ENCODE measurements at places on chromosomes 11 and 22.
A peak's percentile ranks its signal among the peaks of the same experiment; 100 is the strongest.

- DNase-seq = no peak
These were observed 94.2 kb downstream of the FCHSD2 start for GRCh38 chr11:73047773-73048371.

DNA sequence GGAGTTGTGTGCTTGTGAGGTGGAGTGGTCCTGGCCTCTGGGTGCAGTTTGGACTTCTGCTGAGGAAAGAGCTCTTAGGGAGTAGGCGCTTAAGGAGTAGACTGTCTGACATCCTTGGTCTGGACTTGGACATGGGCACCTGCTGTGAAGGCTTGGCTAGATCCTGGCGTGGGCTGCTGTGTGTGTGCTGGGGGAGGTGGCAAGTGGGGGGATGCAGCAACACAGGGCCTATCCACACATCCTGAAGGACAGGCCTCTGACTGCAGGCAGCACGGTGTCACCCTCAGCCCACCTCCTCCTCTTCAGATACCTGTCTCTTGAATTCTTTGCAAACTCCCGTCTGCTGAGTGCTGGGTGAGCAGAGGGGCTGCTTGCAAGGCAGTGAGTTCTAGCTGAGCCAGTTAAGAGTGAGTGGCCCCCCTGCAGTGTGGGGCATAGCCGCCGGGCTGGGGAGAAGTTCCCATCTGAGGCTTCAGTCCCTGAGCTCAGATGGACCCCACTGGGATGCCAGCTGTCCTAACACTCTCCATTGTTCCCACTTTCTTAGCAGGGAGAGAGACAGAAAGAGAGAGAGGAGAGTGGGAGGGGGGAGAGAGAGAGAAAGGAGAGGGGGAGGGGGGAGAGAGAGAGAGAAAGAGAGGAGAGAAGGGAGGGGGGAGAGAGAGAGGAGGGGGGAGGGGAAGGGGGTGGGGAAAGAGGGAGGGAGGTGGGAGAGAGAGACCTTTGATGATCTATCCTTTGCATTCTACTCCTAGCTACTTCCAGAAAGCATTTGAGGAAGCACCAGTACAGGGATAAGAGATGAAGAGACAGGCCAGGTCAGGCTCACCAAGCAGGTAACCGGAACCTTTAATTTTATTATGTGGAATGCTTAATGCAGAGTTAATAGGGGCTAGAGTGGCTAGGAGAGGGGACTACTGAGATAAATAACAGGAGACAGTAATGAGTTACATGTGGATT is 12.6 kb downstream of the SOX10 start:
- DNase-seq = no peak

DNA sequence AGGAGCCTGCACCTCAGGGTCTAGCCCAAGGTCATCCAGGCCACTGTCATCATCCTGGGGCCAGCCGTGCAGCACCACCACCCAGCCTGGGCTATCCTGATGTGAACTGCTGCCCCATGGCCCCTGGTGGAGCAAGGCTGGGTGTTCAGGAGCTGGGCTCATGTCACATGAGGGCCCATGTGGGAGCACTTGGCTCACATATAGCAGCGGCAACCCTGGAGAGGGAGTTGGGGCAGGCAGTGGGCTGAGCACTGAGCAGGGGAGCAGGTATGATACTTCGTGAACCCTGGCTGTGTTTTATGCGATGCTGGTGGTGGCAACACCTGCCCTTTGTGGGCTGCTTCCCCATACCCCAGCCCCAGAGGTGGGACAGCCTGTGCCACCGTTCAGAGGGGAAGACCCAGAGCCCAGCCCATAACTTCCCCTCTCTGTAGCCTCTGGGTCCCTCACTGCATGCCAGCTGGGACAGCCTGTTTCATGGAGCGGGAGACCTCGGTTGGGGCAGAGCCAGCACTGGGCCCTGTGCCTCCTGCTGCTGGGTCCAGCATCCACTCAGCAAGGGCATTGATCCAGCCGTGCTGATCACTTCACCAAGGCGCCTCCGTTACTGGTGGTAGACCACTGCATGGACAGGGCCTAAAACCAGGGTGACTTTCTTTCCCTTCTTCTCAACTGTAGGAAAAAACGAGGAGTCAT is 62.5 kb upstream of the SUSD2 start:
- no peak for DNase-seq

GRCh38 chr11:76861490-76861953 is 804 bp downstream of the ACER3 start:
- DNase-seq = peak; percentile 3

DNA sequence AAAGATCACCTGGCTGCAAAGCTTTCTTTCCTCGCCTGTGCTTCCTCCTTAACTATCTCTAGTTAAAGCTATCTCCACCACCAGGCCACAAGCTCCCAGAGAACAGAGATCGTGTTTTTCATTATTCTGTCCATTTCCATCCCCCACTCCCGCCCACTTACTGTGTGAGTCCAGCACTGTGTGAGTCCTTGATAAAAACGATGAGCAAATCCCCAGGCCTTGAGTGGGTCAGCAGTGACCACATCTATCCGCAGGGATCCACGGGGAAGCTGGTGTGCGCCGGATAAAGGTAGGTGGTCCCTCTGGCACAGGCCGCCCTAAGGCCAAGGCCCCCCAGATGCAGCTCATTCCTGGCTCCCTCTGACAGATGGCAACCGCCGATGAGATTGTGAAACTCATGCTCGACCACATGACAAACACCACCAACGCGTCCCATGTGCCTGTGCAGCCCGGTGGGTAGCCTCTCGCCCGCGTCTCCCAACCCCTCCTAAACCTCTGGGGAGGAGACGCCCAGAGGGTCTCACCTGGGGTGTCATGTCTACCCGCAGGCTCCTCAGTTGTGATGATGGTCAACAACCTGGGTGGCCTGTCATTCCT is 9.3 kb downstream of the TKFC start:
- DNase-seq = no peak
